ENCODE measurements at places on chromosomes 5 and 9. TPM values are rescaled to one million over a fixed set of nuclear protein-coding genes. Genes with fewer than 3 reads are reported as not detected.

PCDHGC5 gene
- total RNA-seq: 6.2 TPM

GABRG2 gene
- total RNA-seq: 37.4 TPM

KLHL9 gene
- 81.4 TPM for total RNA-seq

TAF11L10 gene
- not detected for total RNA-seq

SLC6A7 gene
- 0.62 TPM for total RNA-seq

IL31RA gene
- 0.16 TPM for total RNA-seq

MAPK9 gene
- 90.8 TPM for total RNA-seq

PCDHA1 gene
- total RNA-seq: 6.6 TPM

All from occipital lobe (tissue), 3 donors.